ENCODE measurements at places on chromosomes 2 and 18.
A peak's percentile ranks its signal among the peaks of the same experiment; 100 is the strongest.

GRCh38 chr2:188609321-188610049, 317.8 kb downstream of the GULP1 start:
- no peak for DNase-seq

DNA sequence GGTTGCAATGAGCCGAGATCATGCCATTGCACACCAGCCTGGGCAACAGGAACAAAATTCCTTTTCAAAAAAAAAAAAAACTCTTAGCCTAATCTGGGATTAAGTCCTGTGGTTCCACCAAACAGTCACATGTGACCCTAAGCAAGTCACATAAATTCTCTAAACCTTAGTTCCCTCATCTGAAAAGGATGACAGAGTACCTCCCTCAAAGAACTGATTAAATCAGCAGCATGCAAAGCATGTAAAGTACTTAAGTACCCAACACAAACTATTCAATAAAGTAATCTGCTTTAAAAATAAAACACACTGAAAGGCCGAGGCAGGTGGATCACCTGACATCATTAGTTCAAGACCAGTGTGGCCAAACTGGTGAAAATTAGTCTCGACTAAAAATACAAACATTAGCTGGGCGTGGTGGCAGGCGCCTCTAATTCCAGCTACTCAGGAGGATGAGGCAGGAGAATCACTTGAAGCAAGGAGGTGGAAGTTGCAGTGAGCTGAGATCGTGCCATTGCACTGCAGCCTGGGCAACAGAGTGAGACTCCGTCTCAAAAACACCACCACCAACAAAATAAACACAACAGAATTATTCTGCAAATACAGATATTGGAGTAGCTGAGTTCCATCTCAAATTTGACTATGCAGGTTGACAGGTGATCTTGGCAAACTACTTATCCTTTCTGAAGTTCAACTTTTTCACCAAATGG, 7.0 kb downstream of the USP34 start:
- DNase-seq, result no peak

- peak; percentile 20 for DNase-seq
Measured at GRCh38 chr2:129765678-129766351, 213.7 kb upstream of the RAB6C start.

GRCh38 chr2:119753041-119753929, 6.4 kb upstream of the PTPN4 start:
- no peak for DNase-seq

GRCh38 chr2:126736133-126736874, 80.3 kb downstream of the GYPC start:
- no peak for DNase-seq

GRCh38 chr2:127508631-127509034, 17.7 kb downstream of the IWS1 start:
- DNase-seq, result no peak

DNA sequence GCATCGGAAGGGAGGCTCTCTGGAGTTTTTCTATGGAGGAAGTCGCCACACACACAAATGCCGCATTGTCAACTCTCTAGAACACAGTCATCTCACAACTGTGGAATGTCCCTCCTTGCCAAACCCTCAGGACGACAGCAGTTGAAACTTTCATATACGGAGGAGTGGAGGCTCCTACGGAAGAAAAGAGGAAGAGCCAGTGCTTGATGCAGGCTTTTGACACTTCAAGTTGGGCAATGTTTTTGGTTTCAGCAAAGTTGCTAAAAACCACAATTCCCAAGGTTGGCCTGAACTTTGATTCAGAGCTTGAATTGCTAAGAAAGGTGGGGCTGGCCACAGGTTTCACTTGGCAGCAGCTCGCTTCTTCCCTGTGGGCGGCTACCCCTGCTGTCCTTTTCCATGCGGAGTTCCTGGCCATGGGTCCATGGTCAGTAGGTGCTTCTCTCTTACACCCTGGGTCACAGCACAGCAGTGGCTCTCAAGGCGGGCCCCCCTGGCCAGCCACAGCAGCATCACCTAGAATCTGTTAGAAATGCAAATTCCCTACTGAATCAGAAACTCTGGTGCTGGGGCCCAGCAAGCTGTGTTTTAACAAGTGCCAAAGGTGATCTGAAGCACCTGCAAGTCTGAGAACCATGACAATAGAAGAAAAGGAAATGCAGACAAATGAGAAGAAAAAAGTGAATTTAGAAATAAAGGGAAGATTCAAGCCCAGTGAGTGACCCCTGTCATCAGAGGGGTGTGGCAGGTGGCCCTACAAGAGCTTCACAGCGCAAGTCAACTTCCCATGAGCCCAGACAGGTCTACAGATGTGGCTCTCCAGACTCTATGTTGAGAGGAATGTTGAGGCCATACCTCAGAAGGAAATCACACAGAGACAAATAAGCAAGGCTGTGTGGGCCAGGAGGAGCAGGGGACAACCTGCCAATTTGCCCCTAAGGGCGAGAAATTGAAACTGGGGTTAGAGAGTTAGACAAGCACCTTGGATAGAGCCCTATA, 856.4 kb downstream of the RNF144A start:
- DNase-seq, result no peak

- DNase-seq, result peak; percentile 86
Measured at GRCh38 chr2:225660262-225661131, 261.0 kb downstream of the NYAP2 start.

DNA sequence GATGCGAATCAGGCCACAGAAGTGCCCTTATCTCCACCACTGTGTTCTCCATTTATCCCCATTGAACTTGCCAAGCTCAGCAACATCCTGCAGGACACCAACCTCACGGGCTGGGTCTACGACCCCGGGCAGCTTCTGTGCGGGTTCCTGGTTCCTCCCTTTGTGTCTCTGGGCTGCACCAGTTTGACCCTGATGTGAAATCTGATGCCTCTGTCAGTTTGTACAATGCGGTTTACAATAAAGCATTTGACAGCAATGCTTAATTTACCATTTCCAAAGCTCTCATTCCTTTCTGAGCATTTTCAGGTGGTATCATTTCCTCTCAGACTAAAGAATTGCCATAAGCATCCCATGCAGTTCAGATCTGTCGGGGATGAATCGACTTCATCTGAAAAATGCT, 3.3 kb upstream of the TMEM18 start:
- no peak for DNase-seq

DNA sequence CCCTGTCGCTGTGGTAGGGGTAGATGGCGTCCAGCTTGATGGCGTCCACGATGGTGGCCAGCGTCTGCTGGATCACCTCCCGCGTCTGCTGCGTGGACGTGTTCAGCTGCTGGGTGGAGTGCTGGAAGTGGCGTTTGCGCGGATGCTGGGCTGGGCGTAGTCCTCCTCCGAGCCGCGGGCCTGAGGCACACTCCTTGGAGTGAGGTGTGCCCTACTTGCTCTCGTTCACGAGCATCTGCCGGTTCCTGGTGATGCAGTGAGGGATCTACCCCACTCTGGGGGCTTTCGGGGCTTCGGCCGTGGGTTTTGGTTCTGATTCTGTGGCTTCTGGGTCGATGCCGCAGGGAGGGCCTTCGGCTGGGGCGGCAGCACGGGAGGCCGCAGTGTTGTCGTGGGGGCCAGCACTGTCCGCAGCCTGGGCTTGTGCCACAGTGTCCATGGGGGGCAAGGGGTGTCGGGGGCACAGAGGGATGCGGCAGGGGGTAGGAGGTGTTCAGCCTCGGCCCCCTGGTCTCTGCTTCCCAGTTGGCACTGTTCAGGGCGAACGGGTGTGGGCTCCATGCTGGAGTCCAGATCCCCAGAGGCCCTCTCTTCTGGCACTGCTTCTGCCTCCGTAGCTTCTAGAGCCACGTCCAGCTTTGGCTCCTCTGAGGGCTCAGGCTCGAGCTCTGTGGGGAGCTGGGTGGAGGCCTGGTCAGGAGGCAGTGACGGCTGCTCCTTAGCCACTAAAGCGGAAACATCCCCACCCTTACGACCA, 890.6 kb upstream of the LRRTM1 start:
- DNase-seq, result no peak

- DNase-seq, result no peak
Measured at GRCh38 chr2:220528180-220528675, 900.8 kb downstream of the SLC4A3 start.

DNA sequence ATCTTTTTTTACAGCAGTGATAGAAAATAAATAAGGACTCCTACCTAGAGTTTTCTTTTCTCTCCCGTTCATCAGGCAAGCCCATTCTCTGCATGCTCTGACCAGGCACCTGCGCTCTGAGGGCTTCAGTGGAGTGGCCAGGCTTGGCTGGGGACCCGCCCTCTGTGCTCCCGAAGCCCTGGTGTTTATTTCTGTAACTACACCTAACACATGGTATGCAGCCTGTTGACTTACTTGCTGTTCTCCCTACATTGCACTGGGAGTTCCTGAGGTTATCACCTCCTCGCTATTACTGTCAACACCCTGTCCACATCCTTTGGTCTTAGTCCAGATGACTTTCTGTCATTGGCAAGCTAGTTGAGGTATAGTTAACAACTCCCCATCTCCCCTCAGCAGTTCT, 317.7 kb downstream of the LPIN1 start:
- DNase-seq, result no peak

DNA sequence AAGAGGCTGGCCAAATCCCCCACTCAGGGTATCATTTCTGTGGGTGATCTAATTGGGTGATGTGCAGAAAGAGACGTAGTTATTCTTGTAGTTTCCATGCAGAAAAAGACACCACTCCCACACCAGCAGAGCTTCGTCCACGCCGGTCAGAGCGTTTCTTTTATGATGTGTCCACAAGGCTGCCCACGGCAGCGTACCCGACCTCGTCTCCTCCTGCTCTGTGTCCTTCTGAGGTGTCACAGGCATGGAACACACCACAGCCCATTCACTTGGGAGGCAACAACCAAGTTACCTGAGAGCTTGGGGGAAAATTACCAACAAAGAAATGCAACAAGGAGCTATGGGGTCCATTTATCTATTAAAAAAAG, 131.3 kb downstream of the PXDN start:
- no peak for DNase-seq

- no peak for DNase-seq
Measured at GRCh38 chr2:109663721-109664120, 49.6 kb downstream of the SOWAHC start.

- no peak for DNase-seq
Measured at GRCh38 chr2:230939066-230939591, 14.1 kb upstream of the GPR55 start.

DNA sequence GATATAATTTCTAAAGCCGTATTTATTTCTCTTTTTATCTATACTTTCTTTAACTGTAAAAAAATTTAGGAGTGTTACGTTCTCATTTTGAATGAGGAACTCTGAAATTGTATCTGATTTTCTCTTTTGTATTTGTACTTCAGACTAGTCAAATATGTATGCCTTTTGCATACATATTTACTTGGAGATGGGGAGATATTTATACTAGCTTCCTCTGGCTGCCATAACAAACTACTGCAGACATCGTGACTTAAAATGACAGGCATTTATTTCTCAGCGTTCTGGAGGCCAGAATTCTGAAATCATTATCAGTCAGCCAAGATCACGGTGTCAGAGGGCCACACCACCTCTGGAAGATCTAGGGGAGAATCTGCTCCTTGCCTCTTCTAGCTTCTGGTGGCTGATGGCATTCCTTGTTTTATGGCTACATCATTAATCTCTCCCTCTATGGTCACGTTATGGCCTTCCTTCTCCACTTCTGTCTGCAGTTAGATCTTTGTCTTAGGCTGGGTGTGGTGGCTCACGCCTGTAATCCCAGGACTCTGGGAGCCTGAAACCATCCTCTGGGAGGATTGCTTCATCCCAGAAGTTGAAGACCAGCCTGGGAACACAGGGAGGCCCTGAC, 8.2 kb downstream of the LCLAT1 start:
- no peak for DNase-seq

DNA sequence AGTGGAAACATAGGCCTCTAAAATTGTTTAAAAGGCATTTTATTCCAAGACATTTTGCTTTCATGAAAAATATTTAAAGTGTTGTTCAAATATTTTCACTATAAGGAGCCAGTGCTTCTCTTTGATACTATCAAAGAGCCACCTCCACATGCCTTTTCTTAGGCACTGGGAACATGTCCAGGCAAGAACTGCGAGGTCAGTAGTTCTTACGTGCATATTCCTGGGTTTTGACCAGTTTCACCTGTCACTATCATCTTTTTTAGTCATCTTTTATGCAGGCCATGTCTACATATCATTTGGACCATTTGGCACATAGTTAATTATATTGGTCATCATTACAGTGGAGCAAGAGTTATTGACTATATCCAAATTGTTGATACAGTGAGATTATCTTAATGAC, 195.3 kb downstream of the CCDC85A start:
- no peak for DNase-seq

GRCh38 chr2:125272651-125273050, 1247.6 kb downstream of the CNTNAP5 start:
- DNase-seq, result no peak

DNA sequence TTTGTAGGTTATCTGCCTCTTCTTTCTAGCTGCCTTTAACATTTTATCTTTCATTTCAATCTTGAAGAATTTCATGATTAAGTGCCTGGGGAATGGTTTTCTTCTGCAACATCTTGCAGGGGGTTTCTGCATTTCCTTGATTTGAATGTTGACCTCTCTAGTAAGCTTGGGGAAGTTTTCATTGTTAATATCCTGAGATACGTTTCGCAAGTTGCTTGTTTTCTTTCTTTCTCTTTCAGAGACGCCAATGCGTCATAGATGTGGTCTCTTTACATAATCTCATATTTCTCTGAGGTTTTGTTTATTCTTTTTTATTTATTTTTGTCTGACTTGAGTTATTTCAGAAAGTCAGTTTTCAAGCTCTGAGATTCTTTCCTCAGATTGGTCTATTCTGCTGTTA, 225.7 kb downstream of the XIRP2 start:
- DNase-seq, result no peak

GRCh38 chr2:115174651-115175050, 732.2 kb downstream of the DPP10 start:
- DNase-seq, result no peak

DNA sequence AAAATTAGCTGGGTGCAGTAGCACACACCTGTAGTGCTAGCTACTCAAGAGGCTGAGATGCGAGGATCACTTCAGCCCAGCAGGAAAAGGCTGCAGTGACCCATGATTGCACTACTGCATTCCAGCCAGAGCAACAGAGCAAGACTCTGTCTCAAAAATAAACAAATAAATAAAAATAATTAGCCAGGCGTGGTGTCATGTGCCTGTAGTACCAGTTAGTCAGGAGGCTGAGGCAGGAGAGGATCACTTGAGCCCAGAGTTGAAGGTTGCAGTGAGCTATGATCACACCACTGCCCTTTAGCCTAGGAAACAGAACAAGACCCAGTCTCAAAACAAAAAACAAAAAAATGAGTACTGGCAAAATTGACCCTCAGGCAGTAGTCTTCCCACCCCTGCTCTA, 61.9 kb upstream of the PPP1CB start:
- no peak for DNase-seq

DNA sequence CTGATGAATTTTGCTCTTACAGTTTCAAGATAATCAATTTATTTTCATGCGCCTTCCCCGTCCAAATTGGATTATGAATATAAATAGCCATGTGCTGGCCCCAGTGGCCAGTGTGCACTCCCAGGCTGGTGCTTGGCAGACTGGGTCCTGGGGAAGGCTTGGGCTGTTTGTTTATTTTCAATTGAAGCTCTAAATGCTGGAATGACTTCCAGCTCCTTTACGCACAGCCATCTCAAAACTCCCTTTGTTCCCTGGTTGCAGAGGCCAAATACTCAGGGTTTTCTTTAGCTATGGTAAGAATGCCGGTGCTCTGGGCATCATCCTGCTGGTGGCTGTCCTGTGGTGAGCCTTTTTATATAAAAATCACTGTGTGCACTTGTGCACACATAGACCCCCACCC, 131.5 kb downstream of the PRKCE start:
- no peak for DNase-seq

Measured in glutamatergic neuron (in vitro differentiated cells).